ENCODE measurements at places on chromosomes 12 and 14.

DNA sequence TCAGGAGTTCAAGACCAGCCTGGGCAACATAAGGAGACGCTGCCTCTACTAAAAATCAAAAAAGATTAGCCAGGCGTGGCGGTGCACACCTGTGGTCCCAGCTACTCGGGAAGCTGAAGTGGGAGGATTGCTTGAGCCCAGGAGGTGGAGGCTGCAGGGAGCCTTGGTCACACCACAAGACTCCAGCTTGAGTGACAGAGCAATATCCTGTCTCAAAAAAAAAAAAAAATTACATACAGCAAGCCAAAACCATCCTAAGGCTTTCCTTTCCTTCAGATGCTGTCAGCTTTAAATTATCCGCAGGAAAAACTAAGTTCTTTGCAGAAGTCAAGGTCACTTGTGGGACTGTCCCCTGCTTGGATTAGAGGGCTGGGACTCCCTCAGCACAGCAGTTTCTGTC, 1.3 kb downstream of the CS start:
- no peak for DNase-seq

GRCh38 chr12:52686063-52686462, 5.9 kb upstream of the KRT1 start:
- DNase-seq, result no peak

DNA sequence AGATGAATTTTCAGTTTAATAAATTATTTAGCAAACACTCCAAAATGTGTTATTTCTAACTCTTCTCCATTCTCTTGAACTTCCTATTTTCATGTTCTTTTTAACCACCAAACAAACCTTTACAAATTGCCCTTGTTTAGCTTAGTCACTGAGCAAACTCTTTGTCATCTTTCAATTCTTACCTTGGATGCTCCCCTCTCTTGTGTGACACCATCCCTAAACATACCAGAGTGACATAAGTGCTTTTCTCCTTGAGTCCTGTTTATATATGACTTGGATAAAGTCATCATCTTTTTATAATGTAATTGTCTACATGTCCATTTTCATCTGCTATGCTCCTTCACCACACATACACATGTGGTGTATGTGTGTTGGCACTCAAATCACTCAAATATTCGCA, 3.4 kb upstream of the TMEM19 start:
- DNase-seq, result no peak

GRCh38 chr14:63483315-63483714, 59.9 kb downstream of the PPP2R5E start:
- no peak for DNase-seq

DNA sequence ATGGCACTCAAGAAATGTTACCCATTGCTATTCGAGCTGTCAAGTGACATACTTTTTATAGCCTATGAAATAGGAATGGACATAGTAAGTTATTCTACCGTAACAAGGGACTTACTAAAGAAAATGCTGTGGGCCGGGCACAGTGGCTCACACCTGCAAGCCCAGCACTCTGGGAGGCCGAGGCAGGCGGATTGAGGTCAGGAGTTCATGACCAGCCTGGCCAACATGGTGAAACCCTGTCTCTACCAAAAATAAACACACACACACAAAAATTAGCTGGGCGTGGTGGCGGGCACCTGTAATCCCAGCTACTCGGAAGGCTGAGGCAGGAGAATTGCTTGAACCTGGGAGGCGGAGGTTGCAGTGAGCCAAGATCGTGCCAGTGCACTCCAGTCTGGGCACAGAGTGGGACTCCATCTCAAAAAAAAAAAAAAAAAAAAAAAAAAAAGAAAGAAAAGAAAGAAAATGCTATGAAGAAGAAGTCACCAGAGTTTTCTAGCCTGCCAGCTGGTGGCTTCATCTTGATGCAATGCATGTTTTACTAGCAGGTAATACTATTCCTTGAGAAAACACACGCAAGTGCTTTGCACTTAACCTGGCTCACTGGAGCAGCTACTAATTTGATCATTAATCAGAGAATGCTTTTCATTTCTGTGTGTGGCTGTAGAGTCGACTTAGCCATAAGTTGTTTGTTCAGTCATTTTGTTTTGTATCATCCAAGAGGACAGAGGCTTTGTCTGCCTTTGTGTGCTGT, 166.7 kb upstream of the MYL2 start:
- DNase-seq, result no peak
